CD4-positive, alpha-beta T cell treated with Interleukin-4 for 4 hours (primary cell): ENCODE measurements at places on chromosomes 6 and 20.

- DNase-seq, result no peak
These were observed 46.4 kb upstream of the CHD6 start for GRCh38 chr20:41664584-41664983.

DNA sequence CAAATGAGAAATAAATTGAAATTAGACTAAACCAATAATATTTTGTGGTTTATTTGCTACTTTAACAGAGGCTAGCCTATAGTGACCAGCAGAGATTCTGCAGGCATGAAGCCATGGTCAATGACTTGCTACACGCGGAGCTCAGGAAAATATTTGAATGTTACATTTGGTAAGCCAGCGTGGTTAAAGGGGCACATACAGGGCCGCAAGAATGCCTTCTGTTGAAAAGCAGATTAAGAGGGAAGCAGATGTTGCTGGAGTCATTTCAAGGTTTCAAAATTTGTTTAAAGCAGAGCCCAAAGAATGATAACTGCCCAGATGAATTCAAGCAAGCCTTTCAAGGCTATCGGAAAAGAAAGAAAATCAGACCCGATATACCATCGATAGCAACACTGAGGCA is 294.3 kb upstream of the MAN1A1 start:
- no peak for DNase-seq

- DNase-seq, result no peak
These were observed 1.1 kb upstream of the AFG1L start for GRCh38 chr6:108293527-108294296.

DNA sequence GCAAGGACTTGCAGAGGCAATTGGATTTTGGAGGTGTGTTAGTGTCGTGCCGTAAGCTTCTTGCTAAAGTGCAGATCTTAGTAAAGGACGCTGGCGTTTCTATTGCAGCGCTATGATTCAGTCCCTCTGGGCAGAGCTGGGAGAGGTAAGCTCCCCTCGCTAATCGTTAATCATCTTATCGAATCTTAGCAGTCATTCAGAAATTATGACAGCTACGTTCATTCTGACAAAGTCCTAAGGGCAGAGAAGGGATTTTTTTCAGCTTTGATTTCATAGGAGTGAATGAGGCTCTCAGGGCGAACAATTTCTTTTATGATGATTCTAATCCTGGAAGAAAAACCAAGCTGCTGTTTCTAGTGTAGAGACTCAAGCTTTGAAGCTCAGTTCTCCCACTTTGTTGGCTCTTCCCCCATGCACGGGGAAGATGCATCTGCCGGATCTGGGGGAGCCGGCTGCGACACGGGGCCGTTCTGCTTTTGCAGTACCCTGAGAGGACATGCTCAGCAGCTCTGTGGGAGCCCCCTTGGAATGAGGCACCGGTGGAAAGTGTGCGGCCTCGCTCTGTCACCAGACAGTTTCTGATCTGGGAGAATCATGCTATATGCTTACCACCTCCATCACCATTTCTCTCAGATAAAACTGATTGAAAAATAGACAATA is 79.1 kb upstream of the SLC22A23 start:
- no peak for DNase-seq

DNA sequence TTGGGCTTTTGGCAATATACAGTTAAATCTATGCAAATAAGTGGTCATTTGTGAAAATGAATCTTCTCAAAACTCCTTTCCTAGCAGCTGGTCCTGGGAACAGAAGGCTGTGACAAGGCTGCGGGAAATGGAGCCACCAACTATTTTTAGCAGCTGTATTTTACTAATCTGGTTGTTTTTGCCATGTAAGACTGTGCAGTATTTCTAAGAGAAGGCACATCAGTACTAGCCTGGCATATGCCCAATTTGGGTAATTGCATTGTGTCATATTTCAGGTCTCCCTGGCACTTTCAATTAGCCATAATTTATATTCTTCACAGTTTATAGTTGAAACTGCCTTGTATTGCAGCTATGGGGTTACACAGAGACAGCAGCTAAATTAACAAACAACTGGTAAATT is 109.6 kb downstream of the MANEA start:
- no peak for DNase-seq

- no peak for DNase-seq
These were observed 592.7 kb downstream of the EPHA7 start for GRCh38 chr6:92826633-92827032.

DNA sequence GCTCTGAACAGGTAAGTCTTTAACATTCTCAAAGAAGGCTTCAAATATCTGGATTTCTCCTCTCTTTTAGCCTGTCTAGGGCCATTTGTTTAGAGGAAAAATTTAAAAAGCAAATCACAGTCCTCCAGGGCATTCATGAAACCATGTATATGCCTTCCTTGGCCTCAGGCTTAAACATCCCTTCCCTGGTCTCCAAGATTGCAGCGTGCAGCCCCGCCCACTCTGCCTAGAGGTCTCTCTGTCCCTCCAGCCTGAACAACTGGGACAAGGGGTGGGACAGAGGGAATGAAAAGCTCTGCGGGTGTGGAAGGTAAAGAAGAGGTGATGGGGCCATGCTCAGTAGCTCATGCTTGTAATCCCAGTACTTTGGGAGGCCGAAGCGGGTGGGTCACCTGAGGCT is 9.8 kb upstream of the CBFA2T2 start:
- DNase-seq, result no peak

- DNase-seq, result no peak
These were observed 126.8 kb upstream of the SLC35B3 start for GRCh38 chr6:8562125-8562524.

GRCh38 chr6:169944415-169944814 is 193.0 kb downstream of the ERMARD start:
- no peak for DNase-seq

GRCh38 chr20:60126975-60127374 is 168.8 kb downstream of the CDH26 start:
- DNase-seq, result no peak

DNA sequence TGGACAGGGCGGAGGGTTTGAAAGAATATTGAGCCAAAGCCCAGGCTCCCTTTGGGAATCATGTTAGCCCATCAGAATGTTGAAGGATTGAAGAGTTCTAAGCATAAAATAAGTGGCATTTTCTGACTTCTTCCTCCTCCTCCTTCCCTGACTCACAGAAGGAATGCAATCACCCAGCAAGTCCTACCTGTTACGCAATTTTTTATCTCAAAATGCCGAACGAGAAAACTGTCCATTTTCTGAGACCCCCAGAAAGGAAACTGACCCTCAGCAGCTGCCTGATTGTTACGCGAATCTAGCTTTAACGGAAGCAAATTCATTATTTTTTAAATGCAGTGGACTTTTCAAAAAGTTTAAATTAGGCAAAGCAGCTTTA is 4.7 kb upstream of the DNAJC5 start:
- no peak for DNase-seq

GRCh38 chr20:2213401-2213800 is 82.4 kb upstream of the TGM3 start:
- DNase-seq, result no peak

DNA sequence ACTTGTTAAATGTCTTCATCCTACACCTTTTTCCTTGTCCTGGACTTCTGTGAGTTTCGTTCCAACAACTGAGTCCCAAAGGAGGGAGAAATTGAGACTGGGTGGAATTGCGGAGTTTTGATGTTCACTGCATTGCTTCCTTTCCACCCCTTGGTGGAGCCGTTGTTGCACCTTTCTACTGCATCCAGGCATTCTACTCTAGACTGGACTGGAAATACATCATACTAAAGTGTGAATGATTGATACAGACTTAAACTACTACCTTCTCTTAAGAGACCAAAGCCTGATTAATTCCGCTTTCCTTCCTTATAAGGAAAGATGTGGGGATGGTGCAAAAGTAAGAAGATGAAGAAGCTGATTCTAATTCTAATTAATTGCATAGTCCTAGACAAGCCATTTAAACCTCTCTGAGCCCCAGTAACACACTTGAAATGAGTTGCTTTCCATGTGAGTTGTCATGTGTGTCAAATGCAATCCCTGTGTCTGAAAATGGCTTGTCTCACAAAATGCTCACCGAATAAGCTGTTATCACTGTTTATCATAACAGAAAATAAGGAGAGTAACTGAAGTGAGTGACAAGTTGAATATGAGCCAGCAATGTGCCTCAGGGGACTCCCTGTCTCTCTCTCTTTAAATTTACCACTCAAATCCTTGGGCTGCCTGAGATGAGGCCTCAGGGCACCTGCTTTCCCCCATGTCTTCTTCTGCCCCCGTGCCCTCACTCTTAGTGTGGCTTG is 338.3 kb upstream of the CHD6 start:
- no peak for DNase-seq
